ENCODE measurements at places on chromosomes 11 and 22.

GRCh38 chr11:118114266-118114665, 27.5 kb upstream of the SMIM35 start:
- H3K4me1 ChIP-seq = peaks cover 10% of the 10 kb centered on the region
- no peaks in the 10 kb centered on the region for H3K36me3 ChIP-seq
- no peak overlapping the region for H3K27ac ChIP-seq
- DNase-seq = no peak
- H3K27me3 ChIP-seq = peaks cover 17% of the 10 kb centered on the region

- H3K27ac ChIP-seq = no peak overlapping the region
- H3K27me3 ChIP-seq = peaks cover 6% of the 10 kb centered on the region
- no peaks in the 10 kb centered on the region for H3K36me3 ChIP-seq
- H3K4me3 ChIP-seq = no peak overlapping the region
These were observed 27.8 kb upstream of the FADD start for GRCh38 chr11:70175236-70175698.

DNA sequence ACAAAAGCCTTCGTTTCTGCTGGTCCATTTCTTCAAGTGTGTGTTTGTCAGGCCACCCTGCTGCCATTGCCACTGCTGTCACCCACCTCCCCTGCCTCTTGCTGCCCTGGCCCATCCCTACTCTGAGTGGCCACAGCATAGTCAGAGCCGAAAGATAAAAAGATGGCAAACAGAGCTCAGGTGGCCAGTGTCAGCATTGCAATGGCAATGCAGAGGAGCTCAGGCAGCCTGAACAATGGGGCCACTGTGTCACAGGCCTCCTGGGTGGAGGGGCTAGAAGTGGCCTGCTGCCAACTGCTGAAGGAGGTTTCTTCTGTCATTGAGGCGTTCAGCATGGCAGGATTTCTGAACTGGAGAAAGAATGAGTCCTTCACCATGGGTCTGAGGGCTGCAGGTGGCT, 137.1 kb downstream of the CSNK2A3 start:
- H3K4me1 ChIP-seq = no peaks in the 10 kb centered on the region
- H3K4me3 ChIP-seq = no peak overlapping the region
- no peak overlapping the region for H3K27ac ChIP-seq
- no peaks in the 10 kb centered on the region for H3K36me3 ChIP-seq

- H3K4me1 ChIP-seq = no peaks in the 10 kb centered on the region
- H3K36me3 ChIP-seq = no peaks in the 10 kb centered on the region
- no peak for DNase-seq
These were observed 135.6 kb downstream of the ST3GAL4 start for GRCh38 chr11:126491092-126491491.

GRCh38 chr11:46256540-46257001, 20.9 kb upstream of the CREB3L1 start:
- no peak overlapping the region for H3K27ac ChIP-seq
- H3K27me3 ChIP-seq = peaks cover 1% of the 10 kb centered on the region
- peaks cover 30% of the 10 kb centered on the region for H3K4me1 ChIP-seq
- H3K4me3 ChIP-seq = no peak overlapping the region
- H3K36me3 ChIP-seq = no peaks in the 10 kb centered on the region

Measured in HepG2 (cell line).